Prostate gland (tissue), 2 donors: ENCODE measurements at places on chromosomes 7 and 10.
A peak's percentile ranks its signal among the peaks of the same experiment; 100 is the strongest.

- DNase-seq = peak; percentile 42
Observed at GRCh38 chr7:33905389-33906032, at the start of gene BMPER. TSS of gene BMPER (plus strand) at chr7:33905539. CDS start at chr7:33905614, 75 bp downstream.

- DNase-seq = no peak
Observed at GRCh38 chr10:110859973-110860376, 11.8 kb upstream of the PDCD4 start.

- no peak for DNase-seq
Observed at GRCh38 chr7:101075646-101076045, 9.6 kb upstream of the TRIM56 start.

DNA sequence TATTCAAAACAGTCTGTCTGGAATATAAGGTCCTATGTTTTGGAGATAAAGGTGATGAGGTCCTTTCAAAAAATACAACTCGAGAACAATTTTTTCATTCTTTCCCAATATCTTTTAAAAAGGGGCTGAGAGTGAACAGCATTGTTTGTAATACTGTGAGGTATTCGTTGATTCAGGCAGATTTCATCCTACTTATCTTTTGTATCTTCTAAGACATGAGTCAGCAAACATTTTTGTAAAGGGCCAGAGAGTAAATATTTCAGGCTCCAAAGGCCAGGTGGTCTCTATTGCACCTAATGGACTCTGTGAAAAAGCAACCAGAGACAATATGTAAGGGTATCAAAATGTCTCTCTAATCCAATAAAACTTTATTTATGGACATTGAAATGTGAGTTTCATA, 8.1 kb upstream of the ANK3 start:
- no peak for DNase-seq

- no peak for DNase-seq
Observed at GRCh38 chr7:151903249-151904032, 26.5 kb upstream of the PRKAG2 start.

DNA sequence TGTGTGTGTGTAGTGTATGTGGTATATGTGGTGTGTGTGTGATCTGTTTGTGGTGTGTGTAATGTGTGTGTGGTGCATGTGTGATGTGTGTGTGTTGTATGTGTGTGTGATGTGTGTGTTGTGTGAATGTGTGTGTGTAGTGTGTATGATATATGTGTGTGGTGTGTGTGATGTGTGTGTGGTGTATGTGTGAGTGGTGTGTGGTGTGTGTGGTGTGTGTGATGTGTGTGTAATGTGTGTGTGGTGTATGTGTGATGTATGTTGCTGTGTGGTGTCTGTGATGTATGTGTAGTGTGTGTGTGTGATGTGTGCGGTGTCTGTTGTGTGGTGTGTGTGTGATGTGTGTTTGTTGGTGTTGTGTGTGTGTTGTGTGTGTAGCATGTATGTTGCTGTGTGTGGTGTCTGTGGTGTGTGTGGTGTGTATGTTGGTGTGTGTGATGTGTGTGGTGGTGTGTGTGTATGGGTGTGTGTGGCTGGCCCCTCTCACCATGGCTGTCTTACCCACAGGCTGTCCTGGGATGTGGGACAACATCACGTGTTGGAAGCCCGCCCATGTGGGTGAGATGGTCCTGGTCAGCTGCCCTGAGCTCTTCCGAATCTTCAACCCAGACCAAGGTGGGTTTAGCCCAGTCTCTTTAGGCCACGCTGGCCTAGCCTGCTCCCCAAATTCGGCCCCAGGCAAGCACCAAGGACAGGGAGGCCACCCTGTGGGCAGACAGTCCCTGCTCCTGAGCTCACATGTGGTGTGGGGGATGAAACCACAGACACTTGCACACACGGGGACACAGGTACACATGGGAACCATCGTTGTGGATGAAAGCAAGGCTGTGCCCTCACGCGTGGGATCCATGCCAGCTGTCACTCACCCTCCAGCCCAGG, 25.6 kb downstream of the ADCYAP1R1 start:
- DNase-seq = no peak

- DNase-seq = no peak
Observed at GRCh38 chr10:124420254-124420653, 1.5 kb upstream of the OAT start.

DNA sequence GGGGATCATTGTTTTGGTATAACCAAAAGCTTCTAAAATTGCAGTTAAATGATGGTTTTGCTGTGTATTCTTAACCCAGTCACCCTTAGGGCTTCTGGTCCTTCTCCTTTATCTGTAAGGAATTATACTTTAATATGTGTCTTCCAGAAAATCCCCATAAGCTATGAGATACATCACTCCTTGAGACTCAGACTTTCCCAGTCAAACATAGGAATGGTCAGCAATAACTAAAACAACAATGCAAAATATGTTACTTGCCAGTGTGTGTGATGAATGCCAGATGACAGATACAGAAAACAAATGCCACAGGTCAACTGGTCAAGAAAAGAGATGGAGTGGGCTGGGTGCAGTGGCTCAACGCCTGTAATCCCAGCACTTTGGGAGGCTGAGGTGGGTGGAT, 10.1 kb downstream of the ADD3 start:
- DNase-seq = no peak

DNA sequence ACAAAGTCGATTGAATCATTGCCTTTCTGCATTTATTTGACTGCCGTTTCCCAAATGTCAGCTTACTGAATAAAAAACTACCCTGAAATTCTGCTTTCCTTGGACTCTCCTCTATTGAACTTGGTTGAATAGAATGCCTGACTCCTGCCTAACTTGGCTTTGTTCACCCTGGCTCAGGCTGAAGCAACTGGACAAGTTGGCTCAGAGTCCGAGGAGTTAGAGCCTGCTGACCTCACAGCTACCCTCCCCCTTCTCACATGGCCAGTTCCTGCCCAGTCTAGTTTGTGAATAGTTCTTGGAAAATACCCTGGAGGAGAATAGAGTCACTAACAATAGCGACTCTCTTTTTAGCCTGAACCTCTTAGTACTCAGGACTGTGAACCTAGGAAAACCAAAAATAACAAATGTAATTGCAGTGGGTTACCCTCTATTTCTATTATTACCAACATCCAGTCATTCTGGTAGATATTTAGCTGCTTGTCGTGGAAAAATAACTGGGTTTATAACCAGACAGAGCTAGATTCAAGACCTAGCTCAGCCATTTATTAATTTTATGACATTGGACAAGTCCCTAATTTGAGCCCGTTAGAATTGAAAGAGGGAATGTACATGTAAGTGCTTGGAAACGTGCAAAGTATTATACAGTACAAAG, 17.3 kb upstream of the NRBF2 start:
- DNase-seq = peak; percentile 72

- no peak for DNase-seq
Observed at GRCh38 chr7:126948664-126949063, 304.1 kb downstream of the GRM8 start.

DNA sequence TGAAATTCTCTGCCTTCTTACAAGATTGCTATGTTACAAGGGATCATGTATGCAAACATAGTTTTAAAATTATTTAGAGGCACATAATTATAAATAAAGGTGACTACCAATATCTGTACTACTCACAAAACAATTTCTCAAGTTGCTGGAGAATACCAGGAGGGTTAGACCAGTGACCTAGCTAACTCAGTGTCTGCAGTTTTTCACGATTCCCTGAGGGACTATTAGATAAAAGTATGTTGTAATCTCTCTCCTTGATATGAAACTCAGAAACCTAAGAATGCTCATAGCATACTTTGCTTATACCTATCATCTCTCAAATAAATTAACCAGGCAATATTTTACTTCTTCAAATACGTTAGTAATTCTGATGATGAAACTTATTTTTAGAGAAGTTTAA, 534.0 kb upstream of the ANKRD30A start:
- no peak for DNase-seq

- DNase-seq = no peak
Observed at GRCh38 chr7:128437426-128438332, 18.0 kb upstream of the HILPDA start.

GRCh38 chr10:74541375-74541774, 285.0 kb upstream of the KAT6B start:
- DNase-seq = no peak

- DNase-seq = peak; percentile 47
Observed at GRCh38 chr10:58781873-58782488, 269.3 kb downstream of the BICC1 start.

GRCh38 chr7:158263964-158264748, 323.5 kb downstream of the PTPRN2 start:
- no peak for DNase-seq

GRCh38 chr10:5547931-5548660, 23.3 kb downstream of the CALML3 start:
- peak; percentile 86 for DNase-seq

- no peak for DNase-seq
Observed at GRCh38 chr7:93055543-93056107, 62.2 kb downstream of the SAMD9 start.

DNA sequence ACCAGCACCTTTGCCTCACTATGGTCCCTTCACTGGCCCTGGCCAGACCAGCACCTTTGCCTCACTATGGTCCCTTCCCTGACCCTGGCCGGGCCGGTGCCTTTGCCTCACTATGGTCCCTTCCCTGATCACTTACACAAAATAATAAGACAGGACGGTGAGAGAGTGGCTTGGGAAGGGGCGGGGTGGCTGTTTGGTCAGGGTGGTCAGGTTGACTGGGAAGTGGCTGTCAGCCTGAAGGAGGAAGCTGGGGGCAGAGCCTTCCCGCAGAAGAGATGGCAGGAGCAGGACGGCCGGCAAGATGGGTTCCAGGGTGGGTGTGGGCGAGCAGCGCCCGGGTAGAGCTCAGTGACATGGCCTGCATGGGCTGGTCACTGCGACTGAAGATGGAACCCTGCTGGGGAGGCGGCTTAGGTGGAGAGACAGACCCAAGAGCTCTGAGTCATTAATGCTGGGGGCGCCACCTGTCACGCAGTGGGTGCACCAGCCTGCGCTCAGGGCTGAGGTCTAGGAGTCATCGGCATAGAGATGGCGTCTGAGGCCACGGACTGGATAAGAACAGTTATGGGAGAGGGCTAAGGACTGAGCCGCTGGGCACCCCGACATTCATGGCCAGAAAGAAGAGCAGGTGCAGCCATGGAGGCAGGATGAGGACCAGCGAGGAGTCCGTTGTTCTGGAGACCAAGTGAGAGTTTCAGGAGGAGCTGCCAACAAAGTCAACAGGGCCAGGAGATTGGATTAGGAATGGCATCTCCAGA, 91.8 kb downstream of the CHST15 start:
- no peak for DNase-seq

- DNase-seq = no peak
Observed at GRCh38 chr10:32939296-32940111, 18.5 kb downstream of the ITGB1 start.

- no peak for DNase-seq
Observed at GRCh38 chr10:78118591-78118990, 84.9 kb downstream of the RPS24 start.

DNA sequence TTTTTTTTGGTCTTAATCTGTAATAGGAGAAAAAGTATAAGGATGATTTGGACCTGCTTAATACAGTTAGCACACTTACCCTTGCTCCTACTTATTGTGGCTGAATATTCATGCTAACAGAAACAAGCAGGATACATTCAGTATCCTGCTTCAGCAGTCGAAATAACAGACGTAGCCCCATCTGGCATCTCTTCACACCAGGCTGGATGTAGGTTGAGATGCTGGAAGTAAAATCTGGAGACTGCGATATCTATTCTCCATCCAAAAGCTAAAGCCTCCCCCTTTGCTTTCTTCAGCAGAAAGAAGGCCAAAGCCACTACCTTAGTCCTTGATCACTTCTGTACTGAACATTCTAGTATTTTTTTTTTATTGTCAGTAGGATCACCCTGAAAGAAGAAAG, 537.4 kb downstream of the AUTS2 start:
- no peak for DNase-seq

DNA sequence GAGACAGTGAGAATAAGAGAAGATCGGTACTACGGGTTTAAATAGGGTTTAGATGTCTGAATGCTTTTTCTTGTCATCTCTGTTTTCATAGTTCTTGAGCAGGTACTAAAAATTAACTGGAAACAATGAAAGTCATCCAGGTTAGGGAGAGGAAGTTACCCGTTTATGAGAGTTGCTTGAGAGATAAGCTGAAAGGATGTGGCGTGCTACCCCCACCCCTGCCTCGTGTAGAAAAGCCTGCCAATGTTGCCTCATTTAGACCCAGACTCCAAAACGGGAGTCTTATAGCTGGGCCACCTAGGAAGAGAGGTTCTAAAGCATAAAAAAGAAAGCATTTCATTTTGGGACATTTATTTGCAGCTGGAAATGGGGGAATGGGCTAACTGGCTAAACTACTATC, 10.2 kb downstream of the AKR1C4 start:
- DNase-seq = no peak

- no peak for DNase-seq
Observed at GRCh38 chr7:148871030-148871429, 13.1 kb downstream of the EZH2 start.

- no peak for DNase-seq
Observed at GRCh38 chr7:45028138-45028919, 28.3 kb downstream of the CCM2 start.

GRCh38 chr7:143318661-143319060, 2.8 kb downstream of the CLCN1 start:
- DNase-seq = peak; percentile 67

- DNase-seq = no peak
Observed at GRCh38 chr10:55897490-55897921, 463.6 kb downstream of the ZWINT start.

- DNase-seq = peak; percentile 79
Observed at GRCh38 chr7:47635091-47636080, 53.5 kb upstream of the TNS3 start.

DNA sequence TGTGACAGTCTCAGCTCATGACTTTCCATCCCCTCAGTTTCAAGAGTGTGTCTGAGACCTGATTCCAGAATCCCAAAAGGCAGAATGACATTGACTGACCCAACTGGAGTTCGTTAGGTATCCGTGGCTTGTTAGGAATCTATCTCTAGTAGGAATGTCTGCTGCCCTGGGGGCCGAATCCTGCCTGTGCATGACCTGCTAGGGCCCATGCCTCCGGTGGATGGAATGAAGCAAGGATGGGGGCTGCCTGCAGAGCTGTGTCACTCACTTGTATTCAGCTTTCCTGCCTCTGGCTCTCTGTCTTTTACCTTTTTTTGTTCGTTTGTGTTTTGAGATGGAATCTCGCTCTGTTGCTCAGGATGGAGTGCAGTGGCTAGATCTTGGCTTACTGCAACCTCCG, 129.5 kb downstream of the SDK1 start:
- no peak for DNase-seq

DNA sequence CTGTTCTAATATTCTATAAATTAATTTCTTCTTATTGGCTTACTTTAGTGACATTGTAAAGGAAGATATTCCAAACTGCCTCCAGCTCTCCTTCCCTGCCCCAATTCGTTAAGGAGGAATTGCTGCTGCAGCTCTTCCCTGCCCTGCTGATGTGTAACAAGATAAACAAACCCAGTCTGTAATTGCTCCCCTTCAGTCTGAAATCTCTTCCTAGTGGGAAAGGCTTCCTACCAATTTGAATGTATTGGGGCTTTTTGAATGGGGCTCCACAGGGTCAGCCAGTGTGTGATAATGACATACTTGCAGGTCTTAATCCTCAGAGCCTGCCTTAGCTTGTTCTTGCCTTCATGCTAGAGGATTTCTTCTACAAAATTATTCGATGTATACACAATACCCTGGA, 849.9 kb upstream of the GHITM start:
- DNase-seq = no peak
